ENCODE measurements at places on chromosomes 16 and 17.
A peak's percentile ranks its signal among the peaks of the same experiment; 100 is the strongest.

GRCh38 chr17:61715348-61715747, 124.3 kb upstream of the NACA2 start:
- DNase-seq = no peak

DNA sequence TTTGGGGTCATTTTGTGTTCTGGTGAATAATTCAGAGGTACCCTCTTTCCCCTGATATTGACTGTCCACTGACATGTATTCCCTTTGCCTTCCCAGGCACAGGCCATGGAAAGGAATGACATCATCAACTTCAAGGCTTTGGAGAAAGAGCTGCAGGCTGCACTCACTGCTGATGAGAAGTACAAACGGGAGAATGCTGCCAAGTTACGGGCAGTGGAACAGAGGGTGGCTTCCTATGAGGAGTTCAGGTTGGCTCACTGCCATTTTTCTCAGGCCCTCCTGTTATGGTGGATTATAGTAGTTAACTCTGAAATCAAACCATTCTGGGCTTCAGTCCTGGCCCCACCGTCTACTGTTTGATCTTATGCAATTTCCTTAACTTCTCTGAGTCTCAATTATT, 1.6 kb upstream of the EFTUD2 start:
- no peak for DNase-seq

DNA sequence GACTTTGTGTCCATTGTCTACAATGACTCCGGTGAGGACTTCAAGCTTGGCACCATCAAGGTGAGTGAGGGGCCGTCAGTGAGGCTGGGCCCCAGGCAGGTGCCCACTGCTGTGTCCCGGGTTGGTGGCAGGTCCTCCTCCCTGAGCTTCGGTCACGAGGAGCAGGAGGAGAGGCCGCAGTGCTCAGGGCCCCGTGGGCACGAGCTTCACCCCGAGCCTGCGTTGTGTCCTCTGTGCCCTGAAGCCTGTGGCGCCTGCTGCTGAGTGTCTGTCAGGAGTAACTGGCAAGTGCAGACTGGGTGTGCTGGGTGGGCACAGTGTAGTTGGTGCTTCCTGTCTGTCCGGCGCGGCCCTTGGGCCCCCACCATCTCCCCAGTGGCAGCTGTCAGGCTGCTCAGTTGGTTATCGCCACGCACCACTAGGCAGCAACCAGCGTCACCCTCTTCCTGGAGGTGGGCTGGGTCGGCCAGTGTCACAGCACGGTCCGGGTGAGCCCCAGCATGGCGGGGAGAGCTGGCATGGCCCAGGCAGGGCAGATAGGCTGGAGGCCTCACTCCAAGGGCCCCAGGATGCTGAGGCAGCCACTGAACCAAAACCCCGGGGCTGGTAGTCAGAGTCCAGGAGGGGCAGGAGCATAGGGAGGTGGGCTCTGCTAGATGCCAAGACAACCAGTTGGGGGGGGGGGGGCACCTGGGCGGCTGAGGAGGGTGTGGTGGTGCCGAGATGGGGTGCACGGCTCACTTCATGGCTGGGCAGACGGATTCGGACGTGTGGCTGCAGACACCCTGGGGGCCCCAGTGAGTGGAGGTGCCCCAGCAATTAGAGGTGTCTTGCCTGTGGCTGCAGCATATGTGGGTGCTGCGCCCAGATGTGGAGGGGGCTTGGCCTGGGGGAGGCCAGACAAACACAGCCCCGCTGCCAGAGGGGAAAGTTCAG, 39.3 kb downstream of the TSC2 start:
- no peak for DNase-seq

DNA sequence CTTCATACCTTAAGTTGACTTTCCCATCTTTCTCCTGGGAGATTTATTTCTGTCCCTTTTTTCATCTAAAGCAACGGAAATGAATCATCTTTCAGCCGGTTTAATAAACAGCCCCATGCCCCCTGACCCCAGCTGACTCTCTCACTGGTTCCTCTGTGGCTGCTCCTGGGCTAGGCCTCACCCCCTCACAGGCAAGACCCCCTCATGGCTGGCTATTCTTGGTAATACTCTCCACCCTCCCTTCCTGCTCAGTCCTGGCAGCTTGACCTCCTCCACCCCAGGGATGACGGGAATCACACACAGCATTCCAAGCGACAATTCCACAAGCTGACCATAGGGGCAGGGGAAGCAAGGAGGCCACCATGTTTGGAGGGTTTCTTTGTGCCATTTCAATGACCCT, 1.5 kb upstream of the ADAP2 start:
- no peak for DNase-seq

DNA sequence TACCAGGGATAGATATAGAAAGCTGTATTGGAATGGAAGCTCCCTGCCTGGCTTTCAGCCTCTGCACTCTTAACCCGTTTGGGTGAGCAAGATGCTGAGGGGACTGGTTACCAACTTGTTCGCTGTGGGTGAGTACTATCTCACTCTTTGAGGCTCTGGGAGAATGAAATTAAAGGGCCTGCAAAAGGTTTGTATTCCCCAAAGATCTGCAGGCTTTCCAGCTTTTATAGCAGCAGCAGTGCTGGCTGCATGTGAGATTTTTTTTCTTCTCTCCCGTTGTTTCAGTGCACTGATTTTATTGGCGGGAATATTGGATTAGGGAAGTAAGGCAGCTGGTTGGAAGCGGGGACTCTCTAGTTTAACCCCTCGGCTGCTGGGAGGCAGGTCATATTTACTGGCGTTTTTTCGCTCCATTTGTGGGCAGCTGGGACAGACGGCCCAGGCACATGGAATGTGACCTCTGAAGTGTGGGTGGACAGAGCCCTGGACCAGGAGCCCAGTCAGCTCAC, 30.9 kb downstream of the C17orf75 start:
- DNase-seq = no peak

GRCh38 chr16:57906382-57907316, 64.3 kb downstream of the CNGB1 start:
- DNase-seq = peak; percentile 25

DNA sequence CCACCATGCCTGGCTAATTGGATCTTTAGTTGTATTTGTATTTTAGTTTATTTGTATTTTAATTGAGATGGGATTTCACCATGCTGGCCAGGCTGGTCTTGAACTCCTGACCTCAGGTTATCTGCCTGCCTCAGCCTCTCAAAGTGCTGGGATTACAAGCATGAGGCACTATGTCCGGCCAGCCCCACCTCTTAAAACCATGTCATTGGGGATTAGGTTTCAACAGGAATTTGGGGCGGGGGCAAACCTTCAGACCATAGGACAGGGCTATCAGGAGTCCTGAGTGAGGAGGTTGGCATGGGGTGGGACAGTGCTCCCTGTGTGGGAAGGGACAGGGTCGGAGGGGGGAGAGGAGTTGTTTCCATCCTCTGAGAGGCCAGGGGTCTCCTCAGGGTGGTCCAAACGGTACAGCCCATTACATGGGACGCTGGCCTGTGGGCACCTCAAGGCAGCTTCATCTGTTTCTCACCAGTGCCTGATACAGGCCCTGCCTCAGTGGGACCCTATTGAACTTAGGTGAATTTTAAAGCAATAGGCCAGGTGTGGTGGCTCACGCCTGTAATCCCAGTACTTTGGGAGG, 21.6 kb downstream of the GAA start:
- DNase-seq = no peak

DNA sequence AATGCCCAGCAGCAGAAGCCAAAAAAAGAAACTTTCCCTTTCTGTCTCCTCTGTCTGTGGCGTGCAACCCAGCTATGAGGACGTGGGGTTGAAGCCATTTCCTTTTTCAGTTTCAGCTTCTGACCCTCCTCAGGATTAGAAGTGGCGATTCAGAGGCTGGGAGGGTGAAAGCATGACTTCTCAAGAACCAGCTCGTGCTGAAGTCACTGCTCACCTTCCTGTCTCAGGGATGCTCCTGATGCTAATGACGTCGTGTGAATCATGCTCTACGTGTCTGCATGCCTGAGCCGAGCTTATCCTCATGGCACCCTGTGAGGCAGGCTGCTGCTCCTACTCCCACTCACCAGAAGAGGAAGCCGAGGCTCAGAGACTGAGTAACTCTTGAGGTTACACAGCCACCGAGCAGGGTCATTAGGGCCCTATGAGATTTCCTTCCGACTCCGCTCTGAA, 5.7 kb upstream of the LPO start:
- no peak for DNase-seq

- DNase-seq = no peak
Observed at GRCh38 chr17:41655611-41656111, 31.3 kb upstream of the KRT17 start.

- DNase-seq = no peak
Observed at GRCh38 chr17:76585033-76585648, 519 bp downstream of the ST6GALNAC2 start.

GRCh38 chr16:15548482-15548891, 94.5 kb downstream of the MARF1 start:
- DNase-seq = no peak

GRCh38 chr17:3026856-3027751, 36.3 kb downstream of the OR1D5 start:
- DNase-seq = no peak

DNA sequence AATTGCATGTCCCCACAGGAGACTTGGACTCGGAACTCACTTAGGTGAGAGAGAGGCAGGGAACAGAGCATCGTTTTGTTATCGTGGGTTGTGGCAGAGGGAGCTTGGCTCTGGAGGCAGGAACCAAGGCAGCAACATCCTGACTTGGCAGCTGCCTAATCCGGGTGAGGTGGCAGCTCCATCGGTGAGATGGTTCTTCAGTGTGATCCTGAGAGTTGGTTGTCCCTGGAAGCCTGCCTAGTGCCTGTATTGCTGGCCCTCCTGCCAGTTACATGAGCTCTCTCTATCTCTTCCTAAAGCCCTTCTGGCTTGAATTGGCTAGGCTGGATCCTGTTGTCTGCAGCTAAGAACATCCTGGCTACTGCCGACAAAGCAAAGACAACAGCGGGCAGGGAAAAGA, 19.9 kb upstream of the SEC14L1 start:
- no peak for DNase-seq

GRCh38 chr16:19696328-19696727, 21.7 kb downstream of the KNOP1 start:
- DNase-seq = peak; percentile 9

DNA sequence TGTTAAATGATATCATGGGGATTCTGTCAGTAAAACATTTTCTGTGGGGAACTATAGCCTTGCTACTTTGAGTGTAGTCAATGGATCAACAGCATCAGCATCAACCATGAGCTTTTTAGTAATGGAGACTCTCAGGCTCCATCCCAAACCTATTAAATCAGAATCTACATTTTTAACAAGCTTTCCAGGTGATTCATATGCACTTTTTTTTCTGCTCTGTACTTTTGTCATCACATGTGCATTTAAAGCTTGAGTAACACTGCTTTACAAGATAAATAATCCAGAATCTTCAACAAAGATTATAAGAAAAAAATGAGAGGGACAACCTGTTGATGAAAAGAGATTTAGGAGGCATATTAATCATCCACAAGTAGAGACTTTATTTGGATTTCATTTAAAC, 23.5 kb downstream of the NUP93 start:
- DNase-seq = no peak
